Activated CD4-positive, alpha-beta T cell treated with anti-CD3 and anti-CD28 coated beads, Interleukin-10, Interleukin-2, amounts not matched to agents 100 ng/mL and 50 ng/mL, durations not matched to agents 16 hours and 8 hours (primary cell): ENCODE measurements at places on chromosomes 3 and 15.

DNA sequence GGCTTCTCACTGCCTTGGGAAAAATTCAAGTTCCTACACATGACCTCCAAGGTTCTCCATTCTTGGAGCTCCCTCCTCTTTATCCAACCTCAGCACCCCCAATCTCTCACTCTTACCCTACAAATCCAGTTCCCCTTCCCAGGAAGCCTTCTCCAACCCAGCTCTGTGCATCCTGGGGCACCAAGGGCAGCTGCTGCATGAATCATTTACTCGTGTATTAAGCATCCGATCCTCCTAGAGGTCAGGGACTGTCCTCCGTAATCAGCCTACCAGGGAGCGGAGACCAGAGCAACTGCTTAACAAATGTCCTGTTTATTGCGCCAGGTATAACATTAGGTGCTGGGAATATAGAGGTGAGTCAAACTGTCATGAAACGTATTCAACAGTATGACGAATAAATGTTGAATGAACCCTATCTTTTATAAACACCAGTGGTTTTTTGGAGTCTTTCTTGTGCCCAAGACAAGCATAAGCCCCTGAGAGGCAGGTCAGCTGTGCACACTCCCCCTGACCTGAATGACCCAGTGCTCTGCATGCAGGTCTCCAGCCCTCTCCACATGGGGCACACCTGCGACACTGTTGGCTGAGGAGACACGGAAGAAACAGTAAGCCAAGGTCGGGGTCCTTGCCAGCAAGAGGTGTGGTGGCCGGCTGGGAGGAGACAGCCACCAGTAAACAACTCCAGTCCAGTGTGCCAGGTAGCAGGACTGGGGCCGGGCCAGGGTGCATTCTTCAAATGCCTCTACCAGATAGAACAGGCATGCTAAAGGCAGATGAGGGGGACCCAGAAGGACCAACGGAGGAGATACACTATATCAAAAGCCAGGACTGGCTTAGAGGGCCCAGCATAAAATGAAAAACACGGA is 27.6 kb downstream of the ANP32A start:
- no peak for DNase-seq

- no peak for DNase-seq
Measured at GRCh38 chr3:30749230-30749629, 142.8 kb downstream of the TGFBR2 start.

DNA sequence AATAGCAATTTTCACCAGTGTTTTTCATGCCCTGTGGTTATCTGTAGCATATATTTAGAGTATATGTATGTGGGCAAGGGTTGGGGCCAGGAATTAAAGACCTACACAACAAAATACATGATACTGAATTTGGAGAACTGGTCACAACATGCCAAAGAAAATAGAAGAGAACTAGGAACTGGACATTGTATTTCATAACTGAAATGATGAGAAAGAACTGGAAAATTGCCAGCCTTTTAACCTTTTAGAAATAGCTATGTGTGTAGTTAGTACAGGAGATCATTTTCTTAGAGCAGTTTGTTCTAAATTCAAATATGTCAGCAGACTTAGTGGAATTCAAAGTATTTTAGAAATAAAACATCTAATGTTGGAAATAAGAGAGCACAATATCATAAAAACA is 227.1 kb upstream of the CGNL1 start:
- DNase-seq, result no peak

GRCh38 chr3:102032491-102033383 is 183.4 kb downstream of the NFKBIZ start:
- DNase-seq, result no peak

- no peak for DNase-seq
Measured at GRCh38 chr3:128315313-128315712, 151.4 kb downstream of the DNAJB8 start.

DNA sequence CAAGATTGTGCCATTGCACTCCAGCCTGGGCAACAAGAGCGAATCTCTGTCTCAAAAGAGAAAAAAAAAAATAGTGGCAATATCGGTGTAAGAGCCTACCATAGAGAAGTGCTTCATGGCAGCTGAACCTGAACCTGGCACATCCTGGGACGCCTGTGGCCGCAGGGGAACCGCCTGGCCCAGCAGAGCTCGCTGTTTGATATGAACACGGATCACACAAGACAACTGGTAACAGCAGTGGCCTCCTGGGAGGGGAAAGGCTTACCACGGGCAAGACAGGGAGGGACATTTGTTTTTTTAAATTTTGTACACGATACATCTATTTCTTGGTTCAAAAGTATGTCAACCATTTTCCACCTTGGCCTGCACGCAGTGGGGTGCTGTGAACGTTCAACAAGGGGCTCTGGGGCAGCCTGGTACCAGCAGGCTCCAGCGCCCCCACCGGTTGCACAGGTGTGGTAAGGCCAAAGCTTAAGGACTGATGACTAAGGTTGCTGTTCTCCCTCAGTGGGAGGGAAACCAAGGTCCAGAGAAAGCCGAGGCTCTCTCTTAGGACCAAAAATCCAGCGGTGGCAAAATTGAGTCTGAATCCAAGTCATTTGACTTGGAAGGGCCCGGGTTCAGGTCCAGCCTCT is 21.7 kb upstream of the EPHB3 start:
- DNase-seq, result no peak

DNA sequence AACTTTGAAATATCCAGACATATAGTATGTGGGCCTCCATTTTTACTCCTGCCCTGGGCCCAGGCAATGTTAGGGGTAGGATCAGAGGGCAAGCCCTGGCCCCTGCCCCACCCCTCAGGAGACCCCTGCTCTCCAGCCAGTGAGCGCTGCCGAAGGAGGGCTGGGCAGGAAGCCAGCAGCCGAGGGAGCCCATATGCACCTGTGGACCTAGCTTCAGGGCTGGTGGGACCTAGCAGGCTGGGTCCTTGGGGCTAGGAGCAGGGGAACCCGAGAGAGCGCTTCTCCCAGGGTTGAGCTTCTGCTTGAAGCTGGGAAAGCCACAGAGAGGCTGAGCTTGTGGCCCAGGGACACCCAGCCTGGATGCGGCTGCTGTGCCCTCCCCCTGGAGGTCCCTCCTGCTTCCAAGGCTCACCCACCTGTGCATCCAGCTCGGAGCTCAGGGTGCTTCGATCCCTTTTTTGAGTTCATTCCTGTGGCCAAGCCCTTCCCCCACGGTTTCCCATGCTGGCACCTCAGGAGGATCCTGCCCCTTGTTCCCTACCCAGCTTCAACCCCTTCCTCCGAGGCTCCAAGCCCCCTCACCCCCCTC is 21.0 kb upstream of the CYP11A1 start:
- DNase-seq, result no peak

GRCh38 chr3:10322352-10322710 is 1.4 kb upstream of the SEC13 start:
- peak; percentile 63 for DNase-seq

GRCh38 chr3:16908896-16909295 is 24.1 kb downstream of the PLCL2 start:
- DNase-seq, result no peak

- DNase-seq, result no peak
Measured at GRCh38 chr3:181739628-181740027, 27.9 kb downstream of the SOX2 start.

DNA sequence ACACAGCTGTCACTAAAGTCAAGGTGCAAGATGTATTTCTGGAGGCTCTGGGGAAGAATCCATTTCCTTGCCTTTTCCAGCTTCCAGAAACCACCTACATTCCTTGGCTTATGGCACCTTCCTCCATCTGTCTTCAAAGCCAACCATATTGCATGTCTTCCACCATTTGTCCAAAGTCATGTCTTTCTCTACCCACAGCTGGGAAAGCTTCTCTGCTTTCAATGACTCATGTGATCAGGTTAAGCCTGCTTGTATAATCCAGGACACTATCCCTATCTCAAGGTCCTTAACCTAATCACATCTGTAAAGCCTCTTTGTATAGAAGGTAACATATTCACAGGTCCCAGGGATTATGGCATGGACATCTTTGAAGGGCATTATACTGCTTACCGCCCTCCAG is 14.2 kb downstream of the ARHGAP31 start:
- DNase-seq, result no peak

- no peak for DNase-seq
Measured at GRCh38 chr3:58651276-58651675, 15.3 kb downstream of the FAM3D start.

- DNase-seq, result no peak
Measured at GRCh38 chr3:84128024-84128423, 830.8 kb upstream of the CADM2 start.

- no peak for DNase-seq
Measured at GRCh38 chr15:42218953-42219592, 11.0 kb upstream of the VPS39 start.

- no peak for DNase-seq
Measured at GRCh38 chr3:30333903-30334302, 272.5 kb upstream of the TGFBR2 start.

DNA sequence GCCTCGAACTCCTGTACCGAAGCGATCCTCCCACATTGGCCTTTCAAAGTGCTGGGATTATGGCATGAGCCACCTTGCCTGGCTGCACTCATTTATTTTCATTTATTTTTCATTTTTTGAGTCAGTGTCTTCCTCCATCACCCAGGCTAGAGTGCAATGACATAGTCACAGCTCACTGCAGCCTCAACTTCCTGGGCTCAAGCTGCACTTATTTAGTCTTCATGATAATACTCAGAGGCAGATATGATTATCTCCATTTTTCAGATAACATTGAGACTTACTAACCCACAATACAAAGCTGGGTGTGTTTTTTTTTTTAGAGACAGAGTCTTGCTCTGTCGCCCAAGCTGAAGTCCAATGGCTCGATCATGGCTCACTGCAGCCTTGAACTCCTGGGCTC is 10.0 kb downstream of the PRKCI start:
- no peak for DNase-seq

- DNase-seq, result no peak
Measured at GRCh38 chr3:99943931-99944761, 126.5 kb downstream of the CMSS1 start.

- no peak for DNase-seq
Measured at GRCh38 chr3:188319569-188319968, 165.6 kb downstream of the LPP start.

GRCh38 chr3:33131331-33132018 is 17.7 kb downstream of the CRTAP start:
- peak; percentile 63 for DNase-seq

DNA sequence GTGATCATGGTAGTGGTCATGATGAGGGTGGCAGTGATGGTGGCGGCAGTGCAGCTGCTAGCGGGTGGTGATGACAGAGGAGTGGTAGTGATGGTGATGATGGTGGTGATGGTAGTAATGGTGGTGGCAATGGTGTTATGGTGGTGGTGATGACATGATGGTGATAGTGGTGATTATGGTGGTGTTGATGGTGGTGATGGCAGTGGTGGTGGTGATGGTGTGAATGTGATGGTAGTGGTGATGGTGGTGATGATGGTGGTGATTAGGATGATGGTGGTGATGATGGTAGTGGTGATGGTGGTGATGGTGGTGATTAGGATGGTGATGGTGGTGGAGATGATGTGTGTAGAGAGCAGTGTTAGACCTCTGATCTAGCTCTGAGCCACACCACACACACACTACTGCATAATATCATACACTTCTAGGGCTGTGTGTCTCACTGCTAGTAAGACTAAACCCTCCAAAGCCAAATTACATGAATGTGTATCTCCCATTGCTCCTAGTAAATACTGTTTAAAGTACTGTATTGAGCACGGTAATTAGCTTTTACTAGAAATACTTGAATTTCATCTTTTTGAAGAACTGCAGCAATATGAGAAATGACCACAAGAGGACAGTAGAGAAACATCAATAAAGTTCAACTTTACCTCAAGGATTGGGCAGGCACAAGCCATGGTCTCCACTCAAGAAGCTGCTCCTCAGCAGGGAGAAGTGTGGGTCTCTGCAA is 28.8 kb downstream of the TMED3 start:
- DNase-seq, result peak; percentile 29

GRCh38 chr15:47551079-47551478 is 166.2 kb upstream of the SEMA6D start:
- DNase-seq, result no peak

DNA sequence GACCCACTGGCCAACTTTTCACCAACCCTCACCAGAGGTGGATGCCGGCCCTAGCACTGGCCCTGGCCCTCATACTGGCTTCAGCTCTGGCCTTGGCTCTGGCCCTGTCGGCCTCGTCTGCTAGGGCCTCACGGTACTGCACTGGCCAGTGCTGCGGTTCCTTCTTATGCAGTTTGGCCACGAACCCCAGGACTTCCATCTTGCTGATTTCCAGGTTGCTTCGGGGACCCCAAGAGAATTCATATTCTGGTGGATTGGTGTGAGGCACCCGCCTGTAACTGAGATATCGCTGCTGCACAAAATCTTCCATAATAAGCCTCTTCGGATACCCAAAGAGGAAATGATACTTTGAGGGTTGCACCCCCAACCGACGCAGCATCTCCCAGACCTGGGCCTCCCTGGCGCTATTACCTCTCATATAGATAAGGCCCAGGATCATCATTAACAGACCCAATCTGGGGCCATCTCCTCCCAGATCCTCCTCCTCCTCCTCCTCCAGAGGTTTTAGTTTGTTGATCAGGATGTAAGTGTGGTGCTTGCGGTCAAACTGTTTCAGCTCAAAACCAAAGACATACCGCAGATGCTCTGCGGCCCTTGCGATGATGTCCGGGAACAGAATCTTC is 883 bp downstream of the MAGEF1 start:
- peak; percentile 66 for DNase-seq

DNA sequence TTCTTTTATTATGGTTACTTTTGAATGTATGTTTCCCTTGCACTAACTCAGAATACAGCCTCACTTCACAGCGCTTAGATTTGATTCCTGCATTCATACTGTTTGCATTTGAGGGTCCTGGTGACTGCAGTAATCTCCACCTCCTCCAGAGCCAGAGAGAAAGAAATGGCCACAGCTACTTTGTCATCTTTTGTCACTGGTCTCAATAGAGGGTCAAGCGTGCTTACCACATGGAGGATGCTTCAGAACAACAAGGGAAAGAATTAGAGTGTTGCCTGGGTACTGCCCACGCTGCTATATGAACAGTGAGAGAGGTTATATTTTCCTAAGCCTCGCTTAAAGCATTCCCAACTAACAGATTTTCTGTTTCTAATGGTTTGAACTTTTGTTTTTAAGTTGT is 190.1 kb downstream of the TP63 start:
- no peak for DNase-seq

DNA sequence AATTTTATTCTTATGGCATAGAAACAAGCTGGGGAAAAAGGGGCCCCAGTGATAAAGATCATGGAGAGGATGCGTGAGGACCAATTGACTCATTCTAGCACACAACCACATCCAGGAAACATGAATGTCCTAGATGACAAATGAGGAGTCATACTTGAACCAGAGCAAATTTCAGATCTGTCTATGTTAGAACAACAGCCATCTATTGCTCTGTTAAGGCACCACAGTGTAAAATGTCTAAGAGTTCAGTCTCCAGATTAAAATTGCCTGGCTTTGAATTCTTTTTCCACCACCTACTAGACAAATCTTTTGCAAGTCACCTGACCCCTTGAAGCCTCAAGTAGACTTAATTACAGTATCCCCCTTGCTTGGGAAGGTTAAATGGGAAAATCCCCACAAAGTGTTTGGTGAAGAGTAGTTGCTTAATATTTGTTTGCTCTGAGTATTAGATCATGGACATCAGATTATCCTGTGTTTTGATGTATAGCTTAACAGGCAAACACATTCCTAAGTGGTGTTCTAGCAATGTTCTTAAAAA is 258.7 kb upstream of the TGFBR2 start:
- DNase-seq, result peak; percentile 92
